ENCODE measurements at places on chromosomes 6 and 20. TPM values are rescaled to one million over a fixed set of nuclear protein-coding genes. Genes with fewer than 3 reads are reported as not detected.

- no peak for DNase-seq
Measured at GRCh38 chr6:91633374-91634111, 1046.7 kb upstream of the MAP3K7 start.

- no peak for DNase-seq
Measured at GRCh38 chr6:71965404-71965803, 79.1 kb downstream of the RIMS1 start.

Gene FOXF2
- total RNA-seq, result not detected

GRCh38 chr6:37511910-37512399 is 12.3 kb upstream of the CCDC167 start:
- no peak for DNase-seq

- no peak for DNase-seq
Measured at GRCh38 chr6:81813305-81813704, 60.8 kb upstream of the TENT5A start.

Gene BHLHE23
- not detected for total RNA-seq

GRCh38 chr6:105058316-105058715 is 101.4 kb downstream of the LIN28B start:
- no peak for DNase-seq

DNA sequence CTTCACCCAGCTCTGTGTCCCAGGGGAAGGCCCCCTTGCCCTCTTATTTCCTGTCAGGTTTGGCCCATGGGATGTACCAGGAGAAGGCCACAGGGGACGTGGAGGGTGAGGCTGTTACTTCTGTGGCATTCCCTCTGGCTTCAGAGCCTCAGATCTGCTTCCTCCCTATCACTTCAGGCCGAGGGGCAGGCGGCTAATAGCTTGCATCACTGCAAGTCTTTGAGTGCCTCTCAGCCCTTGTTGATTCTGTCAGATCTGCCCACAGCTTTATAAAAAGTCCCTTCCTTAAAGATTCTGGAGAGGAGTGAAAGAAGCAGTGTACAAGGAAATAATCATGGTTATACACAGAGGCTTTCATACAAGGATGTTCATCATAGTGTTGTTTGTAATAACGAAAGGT is 86.9 kb downstream of the LRFN2 start:
- DNase-seq, result no peak

DNA sequence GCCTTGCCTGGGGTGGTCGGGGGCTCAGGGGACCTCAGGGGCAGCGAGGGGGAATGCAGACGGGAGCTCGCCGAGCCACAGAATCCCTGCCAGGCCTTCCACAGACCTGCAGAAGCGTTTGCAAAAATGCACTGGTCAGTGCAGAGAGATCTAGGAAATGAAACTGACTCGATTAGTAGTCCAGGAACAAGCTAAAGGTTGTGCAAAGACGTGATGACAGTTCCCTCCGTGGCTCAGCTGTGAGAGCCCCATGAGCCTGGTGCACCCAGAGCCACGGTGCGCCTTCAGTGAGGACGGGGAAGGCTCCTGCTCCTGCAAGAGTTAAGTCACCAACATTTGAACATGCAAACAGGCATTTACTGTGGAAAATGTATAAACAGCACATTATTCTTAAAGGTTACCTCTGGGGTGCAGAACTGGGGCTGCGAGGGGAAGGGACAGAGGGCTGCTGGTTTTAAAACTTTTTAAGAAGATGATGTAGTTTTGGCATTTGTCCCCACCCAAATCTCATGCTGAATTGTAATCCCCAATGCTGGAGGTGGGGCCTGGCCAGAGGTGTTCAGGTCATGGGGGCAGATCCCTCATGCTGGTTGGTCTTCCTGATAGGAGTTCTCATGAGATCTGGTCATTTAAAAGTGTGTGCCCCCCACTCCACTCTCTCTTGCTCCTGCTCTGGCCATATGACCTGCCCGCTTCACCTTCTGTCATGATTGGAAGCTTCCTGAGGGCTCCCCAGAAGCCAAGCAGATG is 147.3 kb downstream of the DLL1 start:
- DNase-seq, result no peak

DNA sequence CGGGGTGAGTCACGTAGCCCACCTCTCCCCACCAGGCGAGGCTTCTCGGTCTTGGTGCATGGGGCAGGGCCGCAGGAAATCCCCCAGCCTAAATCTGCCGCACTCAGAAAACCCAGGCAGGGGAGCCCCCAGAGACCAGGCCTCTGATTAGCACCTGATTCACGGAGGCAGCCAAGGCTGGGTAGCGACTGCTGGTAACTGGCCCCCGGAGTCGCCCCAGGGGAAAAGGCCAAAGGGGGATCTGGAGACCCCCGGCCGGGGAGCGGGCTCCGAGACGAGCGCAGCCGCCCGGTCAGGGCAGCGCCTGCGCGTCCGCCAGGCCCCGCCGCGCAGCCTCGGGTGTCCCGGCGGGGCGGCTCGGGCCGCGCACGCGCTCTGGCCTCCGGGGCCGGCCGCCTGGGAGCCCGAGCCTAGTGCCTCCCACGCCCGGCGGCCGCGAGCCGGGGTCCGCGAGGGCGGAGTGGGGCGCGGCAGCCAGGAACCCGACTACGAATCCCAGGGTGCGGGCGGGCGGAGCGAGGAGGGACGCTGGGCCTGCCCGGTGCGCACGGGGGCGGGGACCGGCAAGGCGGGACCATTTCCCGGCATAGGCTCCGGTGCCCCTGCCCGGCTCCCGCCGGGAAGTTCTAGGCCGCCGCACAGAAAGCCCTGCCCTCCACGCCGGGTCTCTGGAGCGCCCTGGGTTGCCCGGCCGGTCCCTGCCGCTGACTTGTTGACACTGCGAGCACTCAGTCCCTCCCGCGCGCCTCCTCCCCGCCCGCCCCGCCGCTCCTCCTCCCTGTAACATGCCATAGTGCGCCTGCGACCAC is at the start of gene DUSP22:
DUSP22 (plus strand) TSS at position 791 of the 809 bp plus-strand sequence. CDS start 53 bp downstream, outside the sequence.
- peak; percentile 83 for DNase-seq

GRCh38 chr6:73652637-73653570 is 888 bp downstream of the SLC17A5 start:
- DNase-seq, result peak; percentile 79

- DNase-seq, result peak; percentile 87
Measured at GRCh38 chr6:31877651-31878161, 1.1 kb downstream of the SLC44A4 start.

Gene TSPO2
- not detected for total RNA-seq

Gene CST5
- total RNA-seq, result not detected

DNA sequence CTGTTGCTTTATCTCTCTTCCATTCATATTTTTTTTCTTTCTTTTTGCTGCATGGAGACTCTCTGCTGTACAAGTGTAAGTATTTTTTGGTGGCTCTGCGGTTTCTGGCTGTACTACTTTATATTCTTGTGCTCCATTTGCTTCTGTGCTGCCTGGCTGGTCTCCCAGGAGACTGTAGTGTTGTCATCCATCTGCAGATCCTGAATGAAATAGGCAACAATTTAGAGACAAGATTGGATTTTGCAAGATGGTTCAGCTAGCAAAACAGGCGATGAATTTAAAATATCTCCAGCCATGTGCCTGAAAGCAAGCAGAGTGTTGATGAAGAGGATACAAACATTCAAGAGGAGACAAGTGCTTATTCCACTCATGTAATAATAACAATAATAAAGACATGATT is 75.1 kb upstream of the SCGN start:
- no peak for DNase-seq

GRCh38 chr6:21780141-21780540 is 186.6 kb downstream of the SOX4 start:
- no peak for DNase-seq

- DNase-seq, result peak; percentile 63
Measured at GRCh38 chr6:105431226-105431625, 28.3 kb upstream of the PREP start.
